Activated naive CD4-positive, alpha-beta T cell treated with anti-CD3 and anti-CD28 coated beads, Interleukin-2, amount 50 U/mL, for 16 hours (primary cell): ENCODE measurements at places on chromosomes 16 and 17.
A peak's percentile ranks its signal among the peaks of the same experiment; 100 is the strongest.

DNA sequence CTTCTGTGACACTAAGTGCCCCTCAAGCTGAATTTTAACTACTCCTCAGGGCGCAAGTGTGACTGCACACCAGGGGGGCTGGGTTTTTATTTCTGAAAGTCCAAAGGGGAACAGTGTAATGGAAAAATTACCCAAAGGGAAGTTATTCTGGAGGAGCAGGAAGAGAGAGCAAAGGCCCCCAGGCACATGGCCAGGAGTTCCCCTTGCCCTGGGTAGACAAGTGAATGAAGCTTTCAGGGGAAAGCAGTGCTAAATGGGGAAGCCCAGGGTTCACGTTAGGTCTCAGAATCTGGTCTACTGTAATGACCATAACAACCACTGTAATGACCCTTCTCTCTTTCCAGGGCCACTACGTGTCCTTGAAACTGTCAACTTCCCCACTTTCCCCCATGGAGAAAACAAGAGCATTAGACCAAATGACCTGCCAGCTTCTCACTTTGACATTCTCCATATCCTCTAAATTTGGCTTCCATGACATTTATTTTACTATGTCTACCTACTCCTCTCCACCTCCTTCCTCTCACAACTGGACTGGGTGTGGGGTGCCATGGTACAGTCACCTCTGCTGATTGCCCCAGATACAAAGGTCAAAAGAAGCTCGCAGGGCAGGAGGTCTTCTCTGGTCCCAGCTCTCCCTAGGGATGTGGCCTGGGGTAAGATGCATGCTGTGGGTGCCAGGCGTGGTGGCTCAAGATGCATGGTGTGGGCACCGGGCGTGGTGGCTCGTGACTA, 34.1 kb upstream of the MMP2 start:
- no peak for DNase-seq

GRCh38 chr16:477301-478157, 50.0 kb upstream of the CAPN15 start:
- DNase-seq, result no peak

- DNase-seq, result no peak
These were observed 11.1 kb upstream of the SLC5A11 start for GRCh38 chr16:24834459-24835335.

DNA sequence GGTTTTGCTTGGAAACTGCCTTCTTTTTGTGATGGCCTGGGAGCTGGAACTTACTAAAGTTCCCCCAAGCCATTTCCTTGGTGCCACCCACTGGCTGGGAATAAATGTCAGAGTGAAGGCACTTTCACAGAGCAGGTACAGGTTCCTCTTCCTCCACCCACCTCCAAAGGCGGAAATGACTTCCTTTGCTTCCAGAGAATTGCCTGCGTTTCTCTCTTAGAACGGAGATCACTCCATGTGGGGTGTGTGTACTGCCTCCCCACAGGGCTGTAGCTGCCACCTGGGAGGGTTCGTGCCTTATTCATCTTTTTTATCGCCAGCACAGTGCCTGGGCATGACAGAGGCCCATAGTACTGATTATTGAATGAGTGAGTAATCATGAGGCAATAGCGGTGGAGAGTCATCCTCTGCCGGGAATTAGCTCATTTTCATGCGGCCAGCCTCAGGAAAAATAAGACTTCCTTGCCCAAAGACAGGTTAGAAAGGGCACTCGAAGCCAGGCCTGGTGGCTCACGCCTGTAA, 32.2 kb upstream of the HAS3 start:
- no peak for DNase-seq

DNA sequence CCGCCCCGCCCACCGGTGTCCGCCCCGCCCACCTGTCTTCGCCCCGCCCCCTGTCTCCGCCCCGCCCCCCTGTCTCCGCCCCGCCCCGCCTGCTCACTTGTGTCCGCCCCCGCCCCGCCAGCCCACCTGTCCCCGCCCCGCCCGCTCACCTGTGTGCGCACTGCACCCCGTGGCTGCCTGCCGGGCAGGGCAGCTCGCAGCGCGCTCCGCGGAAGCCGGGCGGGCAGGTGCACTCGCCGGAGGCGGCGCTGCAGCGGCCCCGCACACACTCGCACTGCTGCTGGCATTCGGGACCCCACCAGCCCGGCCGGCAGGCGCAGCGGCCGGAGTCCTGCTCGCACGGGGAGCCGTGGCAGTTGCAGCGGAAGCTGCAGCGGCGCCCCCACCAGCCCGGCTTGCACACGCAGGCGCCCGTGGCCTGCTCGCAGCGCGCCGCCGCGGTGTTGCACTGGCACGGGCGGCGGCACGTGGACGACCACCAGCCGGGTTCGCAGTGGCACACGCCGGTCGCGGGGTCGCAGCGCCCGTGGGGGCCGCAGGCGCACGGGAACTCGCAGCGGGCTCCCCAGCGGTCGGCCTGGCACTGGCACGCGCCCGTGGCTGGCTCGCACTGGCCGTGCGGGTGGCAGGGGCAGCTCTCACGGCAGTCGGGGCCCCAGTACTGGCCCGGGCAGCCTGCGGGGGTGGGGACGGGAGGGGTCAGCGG, 2.1 kb downstream of the SCARF1 start:
- peak; percentile 60 for DNase-seq

DNA sequence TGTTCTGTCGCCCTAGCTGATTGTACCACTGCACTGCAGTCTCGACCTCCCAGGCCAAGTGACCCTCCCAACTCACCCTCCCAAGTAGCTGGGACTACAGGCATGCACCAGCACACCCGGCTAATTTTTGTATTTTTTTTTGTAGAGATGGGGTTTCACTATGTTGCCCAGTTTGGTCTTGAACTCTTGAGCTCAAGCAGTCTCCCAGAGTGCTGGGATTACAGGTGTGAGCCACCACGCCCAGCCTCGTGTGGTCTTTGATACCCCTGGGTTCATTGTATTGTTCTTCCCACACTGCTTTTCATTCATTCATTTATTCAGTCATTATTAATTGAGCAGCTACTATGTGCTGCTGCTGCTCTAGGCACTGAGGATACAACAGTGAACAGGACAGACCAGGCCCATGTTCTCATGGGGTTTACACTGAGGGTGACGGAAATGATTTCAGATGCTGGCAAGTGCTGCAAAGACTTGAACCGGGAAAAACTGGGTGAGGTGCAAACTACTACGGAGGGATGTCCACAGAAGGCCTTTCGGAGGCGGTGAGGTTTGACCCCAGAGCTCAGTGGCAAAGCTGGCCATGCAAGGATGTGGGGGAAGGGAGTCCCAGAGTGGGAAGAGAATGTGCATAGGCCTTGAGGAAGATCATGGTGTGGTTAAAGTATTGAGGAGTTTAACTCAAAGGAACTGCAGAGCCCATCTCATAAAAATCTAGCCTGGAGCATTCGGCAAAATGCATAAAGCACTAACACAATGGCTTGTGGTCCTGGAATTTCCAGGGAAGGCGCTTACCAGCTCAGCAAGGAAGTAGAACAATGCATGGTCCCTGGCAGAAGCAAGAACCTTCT, 10.9 kb downstream of the ABCC1 start:
- no peak for DNase-seq

DNA sequence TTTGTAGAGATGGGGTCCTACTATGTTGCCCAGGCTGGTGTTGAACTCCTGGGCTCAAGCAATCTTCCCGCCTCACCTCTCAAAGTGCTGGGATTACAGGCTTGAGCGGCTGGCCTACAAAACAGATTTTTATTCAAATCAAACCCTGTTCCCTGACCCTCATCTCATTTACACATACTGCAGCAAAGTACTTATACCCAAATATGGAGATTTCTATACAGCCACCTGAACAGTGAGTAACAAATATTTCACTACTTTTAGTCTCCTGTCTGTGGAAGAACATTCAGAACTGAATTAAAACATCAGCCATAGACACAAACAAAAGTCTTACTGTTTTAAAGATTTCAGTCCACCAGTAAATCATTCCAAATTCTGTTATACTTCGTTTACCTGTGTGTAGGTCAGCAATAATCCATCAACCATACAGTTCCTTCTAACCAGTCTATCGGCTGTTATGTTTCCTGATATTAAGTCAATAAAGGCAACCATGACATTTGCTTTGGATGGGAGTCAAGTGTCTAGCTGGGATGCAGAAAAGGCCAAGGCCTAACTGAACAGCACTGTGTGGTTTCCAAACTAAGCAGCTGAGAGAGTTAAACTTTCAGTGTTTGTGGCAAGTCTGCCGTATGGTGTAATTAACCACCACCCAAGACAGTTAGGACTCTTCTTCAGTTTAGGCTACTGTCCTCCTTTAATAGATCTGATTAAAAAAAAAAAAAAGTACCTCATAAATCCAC, 22.3 kb downstream of the ERN1 start:
- DNase-seq, result no peak

DNA sequence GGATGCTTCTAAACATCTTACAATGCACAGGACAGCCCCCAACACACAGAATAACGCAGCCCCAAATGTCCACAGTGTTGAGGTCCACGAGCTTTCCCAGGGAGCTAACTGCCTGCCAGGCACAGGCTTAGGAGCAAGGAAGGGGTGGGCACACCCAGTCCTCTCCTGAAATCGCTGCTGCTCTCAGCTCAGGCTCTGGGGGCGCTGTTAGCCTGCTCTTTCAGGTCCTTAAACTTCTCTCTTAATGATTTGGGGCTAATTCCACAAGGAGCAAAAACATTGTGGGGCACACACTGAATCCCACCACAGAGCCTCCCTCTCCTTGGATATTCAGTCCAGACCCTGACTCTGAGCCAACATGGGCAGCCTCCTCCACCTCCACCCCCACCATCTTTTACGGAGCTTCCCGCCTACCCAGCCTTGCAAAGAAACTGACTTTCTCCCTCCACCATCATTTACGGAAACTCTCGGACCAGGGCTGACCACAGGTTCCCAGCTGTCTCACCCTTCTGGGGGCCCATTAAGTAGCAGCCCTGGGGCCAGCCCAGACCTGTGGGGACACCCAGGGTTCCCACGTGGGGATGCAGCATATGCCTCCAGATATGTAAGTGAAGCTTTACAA, 1.1 kb downstream of the CD300H start:
- peak; percentile 21 for DNase-seq

- DNase-seq, result no peak
These were observed 7.0 kb downstream of the YPEL2 start for GRCh38 chr17:59338498-59338897.

- DNase-seq, result no peak
These were observed 188.8 kb upstream of the CHMP6 start for GRCh38 chr17:80802626-80803450.

- DNase-seq, result no peak
These were observed 30.1 kb upstream of the ABCC1 start for GRCh38 chr16:15919331-15919730.

- no peak for DNase-seq
These were observed 7.2 kb downstream of the TP53I13 start for GRCh38 chr17:29575511-29576213.

GRCh38 chr16:5854027-5854426, 756.4 kb upstream of the EEF2KMT start:
- no peak for DNase-seq

DNA sequence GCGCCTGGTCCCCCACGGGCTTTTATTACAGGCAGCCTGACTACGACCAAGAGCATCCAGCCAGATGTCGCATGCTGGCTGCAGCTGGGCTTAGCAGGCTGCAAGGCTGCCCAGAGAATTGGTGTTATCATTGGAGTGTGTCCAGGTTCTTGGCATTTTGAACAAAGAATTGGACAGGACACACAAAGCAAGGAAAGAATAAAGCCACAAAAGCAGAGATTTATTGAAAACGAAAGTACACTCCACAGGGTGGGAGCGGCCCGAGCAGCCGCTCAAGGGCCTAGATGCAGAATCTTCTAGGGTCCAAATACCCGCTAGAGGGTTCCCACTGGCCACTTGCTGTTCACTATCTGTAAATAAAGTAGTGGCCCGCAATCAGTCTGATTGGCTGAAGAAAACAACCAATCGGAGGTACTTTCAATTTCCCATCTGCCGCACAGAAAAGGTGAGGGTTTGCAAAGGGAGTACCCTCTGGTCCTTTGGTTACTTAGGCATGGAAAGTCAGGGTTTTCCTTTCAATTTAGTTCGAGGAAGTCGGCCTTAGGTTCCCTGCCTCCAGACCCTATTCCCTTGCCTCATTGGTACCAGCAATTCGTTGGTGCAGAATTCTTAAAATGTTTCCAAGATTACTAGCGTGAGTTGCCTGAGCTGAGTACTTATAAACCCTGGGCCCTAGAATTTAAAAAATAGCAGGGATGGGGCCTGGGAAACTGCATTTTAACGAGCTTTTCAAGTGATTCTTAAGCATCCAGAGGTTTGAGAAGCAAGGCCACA, 38.5 kb upstream of the CNEP1R1 start:
- DNase-seq, result no peak

DNA sequence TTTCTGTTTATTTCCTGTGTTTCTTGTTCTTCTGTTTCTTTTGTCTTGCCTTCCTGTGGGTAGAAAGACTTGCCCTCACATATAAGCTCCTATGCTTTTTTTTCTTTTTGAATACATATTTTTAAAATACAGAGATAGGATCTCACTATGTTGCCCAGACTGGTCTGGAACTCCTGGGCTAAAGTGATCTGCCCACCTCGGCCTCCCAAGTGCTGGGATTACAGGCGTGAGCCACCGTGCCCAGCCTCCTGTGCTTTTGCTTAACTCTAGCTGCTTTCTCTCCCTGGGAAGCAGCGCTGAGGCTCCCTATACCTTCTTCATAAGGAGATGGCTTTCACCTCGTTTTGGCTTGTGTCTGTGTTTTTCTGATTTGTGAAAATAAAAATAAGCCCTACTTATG, 93.4 kb upstream of the FA2H start:
- no peak for DNase-seq

GRCh38 chr16:57724531-57724930, 11.0 kb upstream of the KATNB1 start:
- no peak for DNase-seq

DNA sequence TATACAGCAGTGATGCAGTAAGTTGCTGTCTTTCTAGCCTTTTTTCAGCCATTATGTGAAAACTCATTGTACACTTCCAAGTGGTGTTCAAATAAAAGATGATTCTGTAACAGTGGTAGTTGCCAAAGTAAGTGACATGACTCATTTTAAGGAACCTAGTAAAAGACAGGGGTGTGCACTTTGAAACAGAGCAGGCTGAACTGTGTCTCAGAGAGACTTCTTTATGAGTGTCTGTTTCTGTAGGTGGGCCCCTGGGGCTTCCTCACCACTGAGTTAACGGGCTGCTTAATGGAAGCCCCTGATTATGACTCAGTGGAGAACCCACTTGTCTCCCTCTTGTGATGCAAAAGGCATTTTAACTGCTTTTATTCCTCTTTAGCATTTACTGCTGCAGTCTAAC, 147.3 kb downstream of the PCTP start:
- no peak for DNase-seq

DNA sequence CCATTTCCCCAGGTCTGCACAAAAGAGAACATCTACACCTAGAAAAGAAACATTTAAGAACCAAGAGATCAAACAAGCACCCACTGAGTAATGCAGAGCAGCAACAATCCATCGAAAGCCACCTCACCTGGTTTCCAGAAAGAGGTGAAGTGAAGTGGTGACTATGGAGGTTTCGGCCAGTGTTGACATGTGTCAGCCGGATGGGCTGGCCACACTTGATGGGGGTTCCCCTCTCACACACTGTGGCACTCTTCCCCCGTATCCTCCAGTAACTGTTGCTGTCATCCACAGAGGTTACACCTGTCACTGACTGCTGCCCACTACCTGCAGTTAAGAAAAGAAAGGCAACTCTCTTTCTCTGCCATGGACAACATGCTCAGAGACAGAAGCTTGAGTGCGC, 6.5 kb downstream of the SDF2 start:
- no peak for DNase-seq
